Activated naive CD8-positive, alpha-beta T cell treated with anti-CD3 and anti-CD28 coated beads for 36 hours (primary cell): ENCODE measurements at places on chromosomes 2 and 18.
A peak's percentile ranks its signal among the peaks of the same experiment; 100 is the strongest.

GRCh38 chr2:48914477-48915089 is 159.1 kb upstream of the LHCGR start:
- no peak for DNase-seq

DNA sequence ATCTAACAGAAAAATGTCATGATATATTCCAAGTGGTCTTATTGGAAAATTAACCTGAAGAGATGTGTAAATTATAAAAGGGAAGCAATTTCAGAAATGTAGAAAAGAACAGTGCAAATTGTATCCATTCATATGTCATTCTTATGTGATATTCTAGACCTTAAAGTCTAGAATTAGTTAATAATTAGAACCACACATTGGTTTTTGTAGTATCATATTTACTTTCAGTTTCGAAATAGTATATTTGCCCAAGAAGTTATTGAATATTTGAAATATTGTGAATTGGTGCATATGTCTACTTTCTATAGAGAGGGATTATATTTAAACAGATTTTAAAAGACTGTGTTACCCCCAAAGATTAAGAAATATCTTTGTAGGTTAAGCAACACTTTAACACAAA is 1348.6 kb upstream of the ACVR2A start:
- no peak for DNase-seq

DNA sequence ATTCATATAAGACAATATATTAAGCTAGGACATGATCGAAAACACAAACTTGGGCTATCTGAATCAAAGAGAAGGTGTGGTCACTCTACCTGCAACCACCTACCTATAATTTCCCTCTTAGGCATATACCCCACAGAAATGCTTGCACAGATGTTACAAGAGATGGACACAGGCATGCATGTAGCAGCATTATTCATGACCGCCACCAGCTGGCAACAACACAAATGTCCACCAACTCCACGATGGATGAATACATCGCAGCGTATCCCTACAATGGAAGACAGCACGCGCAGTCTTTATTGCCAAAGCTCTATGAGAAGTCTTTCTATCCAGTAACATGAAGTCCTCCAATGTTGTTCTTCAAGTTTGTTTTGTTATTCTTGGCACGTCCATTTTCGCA is 90.8 kb downstream of the ARL4C start:
- no peak for DNase-seq

GRCh38 chr2:98775146-98775986 is 44.4 kb upstream of the MGAT4A start:
- no peak for DNase-seq

DNA sequence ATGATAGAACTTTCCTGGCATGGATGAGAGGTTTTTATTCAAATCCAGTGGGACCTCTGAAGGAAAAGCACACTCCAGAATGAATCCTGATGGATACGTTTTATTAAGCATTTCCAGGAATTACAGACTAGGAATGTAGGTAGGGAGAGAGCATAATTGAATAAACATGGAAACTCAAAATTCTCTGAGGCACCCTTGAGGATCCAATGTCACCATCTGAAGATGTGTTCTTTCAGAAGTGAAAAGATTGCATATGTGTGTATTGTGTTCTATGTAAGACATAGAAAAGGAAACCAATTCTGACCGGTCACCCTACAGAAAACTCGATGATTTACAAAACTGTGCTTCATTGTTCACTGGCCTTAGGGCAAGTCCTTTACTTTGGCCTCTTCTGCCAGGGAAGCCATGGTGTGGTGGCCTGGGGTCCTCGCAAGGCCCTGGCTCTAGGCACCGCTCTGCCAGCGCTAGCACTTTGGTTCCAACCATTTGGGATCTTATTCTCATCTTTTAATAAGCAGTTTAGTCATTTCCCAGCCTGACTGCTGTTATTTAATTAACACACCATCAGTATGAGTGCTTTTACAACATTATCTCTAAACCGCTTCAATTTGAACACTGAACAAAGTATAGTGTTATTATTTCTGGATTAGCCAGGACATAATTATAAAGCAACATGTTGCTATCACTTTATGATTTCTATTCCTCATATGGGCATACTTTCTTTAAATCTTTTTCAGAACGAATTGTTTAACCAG is 4.5 kb upstream of the GKN1 start:
- no peak for DNase-seq

DNA sequence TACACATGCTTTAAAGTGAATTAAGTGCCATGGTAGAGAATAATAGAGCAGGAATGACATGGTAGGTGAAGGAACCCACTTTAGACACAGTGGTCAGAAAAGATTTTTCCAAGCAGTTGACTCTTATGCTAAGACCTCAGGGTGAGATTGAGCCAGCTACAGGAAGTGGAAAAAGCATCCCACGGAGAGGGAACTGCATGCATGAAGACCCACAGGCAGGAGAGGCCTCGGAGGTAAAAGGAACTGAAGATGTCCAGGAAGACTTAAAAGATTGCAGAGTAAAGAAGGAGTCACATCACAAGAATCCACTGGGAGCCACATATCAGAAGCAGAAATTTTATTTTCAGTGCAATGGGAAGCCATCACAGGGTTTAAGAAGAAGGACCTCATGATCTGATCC is 499.2 kb upstream of the FAM98A start:
- no peak for DNase-seq

DNA sequence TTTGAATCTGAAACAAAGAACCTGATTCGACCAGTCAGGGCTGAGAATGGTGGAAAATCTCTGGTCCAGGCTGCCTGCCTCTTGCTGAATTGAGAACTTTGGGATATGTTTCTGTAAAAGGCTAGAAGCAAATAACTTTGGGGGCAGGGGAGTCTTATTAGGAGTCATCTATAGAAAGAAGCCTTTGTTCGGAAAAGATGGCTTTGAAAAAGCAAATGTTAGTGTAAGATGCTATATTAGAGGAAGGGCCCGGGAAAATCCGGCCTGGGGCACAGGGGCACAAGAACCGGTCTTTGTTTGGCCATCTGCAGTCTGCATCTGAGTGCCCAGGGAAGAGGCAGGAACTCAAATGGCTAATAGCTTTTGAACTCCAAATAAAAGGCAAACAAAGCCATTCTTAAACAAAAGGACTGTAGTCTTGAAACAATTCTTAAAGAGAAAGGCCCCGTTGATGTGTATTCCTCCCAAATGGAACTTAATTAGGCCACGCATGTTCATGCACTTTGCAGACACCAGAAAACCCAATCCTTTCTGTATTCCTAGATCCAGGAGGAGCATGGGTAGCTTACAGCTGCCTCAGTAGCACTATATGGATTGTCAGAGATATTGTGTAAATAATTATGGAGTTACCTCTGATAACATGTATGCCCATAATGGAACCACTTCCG is 180.0 kb upstream of the ARL4C start:
- no peak for DNase-seq

DNA sequence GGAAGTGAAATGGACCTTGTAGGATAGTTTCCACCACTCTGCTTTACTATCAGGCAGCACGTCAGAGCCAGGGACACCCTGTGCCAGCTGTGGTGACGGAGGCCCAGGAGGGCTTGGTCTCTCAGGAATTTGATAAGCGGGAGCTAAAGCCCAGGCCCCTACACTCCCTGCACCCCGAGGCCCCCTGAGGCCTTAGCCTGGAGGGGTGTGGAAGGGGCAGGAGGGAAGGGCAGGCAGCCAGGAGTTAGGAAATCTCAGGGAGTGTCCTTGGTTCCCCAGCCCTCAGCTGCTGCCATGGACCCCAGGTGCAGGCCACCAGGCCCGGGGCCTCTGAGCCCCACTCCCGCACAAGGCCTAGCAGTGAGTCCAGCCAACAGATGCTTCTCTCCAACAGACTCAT is 38.2 kb downstream of the PDIA6 start:
- DNase-seq = no peak

GRCh38 chr2:85133751-85134254 is 611 bp downstream of the TCF7L1 start:
- peak; percentile 21 for DNase-seq

DNA sequence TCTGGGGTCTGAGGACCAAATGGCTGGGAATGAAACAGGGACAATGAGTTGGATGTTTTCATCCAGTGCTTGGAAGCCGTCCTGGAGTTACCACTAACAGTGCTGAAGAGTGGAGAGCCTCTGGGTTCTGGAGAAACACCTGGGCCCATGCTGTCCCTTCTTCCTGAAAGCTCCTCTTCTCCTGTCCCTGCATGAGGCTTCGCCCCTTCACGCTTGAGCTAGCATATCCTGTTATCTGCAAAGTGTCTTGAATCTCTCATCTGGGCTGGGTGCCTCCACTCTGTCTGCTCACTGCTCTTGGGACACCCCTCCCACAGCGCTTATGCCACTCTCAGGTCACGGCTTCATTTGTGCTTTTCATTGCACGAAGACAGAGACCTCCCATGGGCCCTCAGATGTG is 154.5 kb downstream of the MYCN start:
- no peak for DNase-seq

- no peak for DNase-seq
These were observed 650 bp downstream of the ORMDL1 start for GRCh38 chr2:189783451-189783926.

GRCh38 chr2:64457524-64457923 is 3.6 kb downstream of the LGALSL start:
- DNase-seq = no peak

DNA sequence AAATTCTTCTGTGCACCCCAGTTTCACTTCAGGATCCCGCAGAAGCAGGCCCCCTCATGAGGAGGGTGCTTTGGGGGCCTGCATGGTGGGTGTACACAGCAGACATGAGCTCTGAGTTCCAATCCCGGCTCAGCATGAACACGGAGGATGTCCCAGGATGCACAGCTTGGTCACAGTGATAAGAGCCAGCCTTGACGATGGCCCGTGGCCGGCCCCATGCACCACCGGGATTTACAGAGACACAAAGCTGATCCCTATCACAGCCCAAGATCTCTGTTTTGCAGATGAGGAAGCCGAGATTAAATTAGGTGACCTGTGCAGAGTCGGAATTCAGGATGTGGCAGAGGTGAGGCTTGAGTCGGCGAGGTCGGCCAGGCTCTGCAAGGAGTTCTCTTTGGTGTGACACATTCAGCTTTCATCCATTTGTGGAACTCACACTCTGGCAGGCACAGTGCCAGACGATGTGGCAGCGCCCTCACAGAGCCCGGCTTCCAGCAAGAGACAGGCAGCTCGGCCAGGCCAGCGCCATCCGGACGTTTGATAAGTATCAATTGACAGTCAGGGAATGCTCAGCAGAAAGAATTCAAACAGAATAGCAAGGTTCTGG is 456.3 kb upstream of the MYT1L start:
- no peak for DNase-seq

- DNase-seq = no peak
These were observed 119.7 kb upstream of the CTNNA2 start for GRCh38 chr2:79393107-79393685.

- DNase-seq = no peak
These were observed 190.8 kb upstream of the SLC8A1 start for GRCh38 chr2:40642726-40643125.

- peak; percentile 38 for DNase-seq
These were observed 348.6 kb downstream of the DLGAP1 start for GRCh38 chr18:4106407-4107033.

GRCh38 chr18:74291472-74291770 is 342 bp downstream of the CYB5A start:
- peak; percentile 6 for DNase-seq

DNA sequence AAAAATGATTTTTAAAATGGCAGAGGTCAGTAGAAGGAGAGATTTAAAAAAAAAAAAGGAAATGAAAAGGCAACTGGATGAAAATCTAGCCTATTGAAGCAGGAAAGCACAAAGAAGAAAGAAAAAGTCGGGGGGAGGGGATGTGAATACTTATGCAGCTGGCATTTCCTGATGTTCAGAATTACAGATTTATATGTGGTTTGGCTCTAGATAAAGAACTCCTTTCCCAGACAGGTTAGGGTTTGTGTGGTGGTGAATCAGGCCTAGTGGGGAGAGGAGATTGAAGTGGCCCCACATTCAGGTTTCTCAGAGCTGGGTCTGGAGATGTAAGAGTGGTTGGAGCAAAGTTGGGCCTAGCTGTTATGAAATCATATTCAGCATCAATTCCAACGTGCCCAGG is 394.4 kb downstream of the FIGN start:
- no peak for DNase-seq

- DNase-seq = no peak
These were observed 36.7 kb downstream of the RALB start for GRCh38 chr2:120289221-120289906.

GRCh38 chr18:58235001-58235436 is 191.0 kb downstream of the NEDD4L start:
- DNase-seq = no peak

GRCh38 chr2:135942936-135943688 is 42.3 kb downstream of the DARS1 start:
- no peak for DNase-seq

GRCh38 chr2:111618226-111618977 is 265.6 kb downstream of the ANAPC1 start:
- no peak for DNase-seq

GRCh38 chr2:239729681-239730566 is 295.2 kb downstream of the NDUFA10 start:
- no peak for DNase-seq

- no peak for DNase-seq
These were observed 54.7 kb downstream of the CD28 start for GRCh38 chr2:203761121-203761520.

- DNase-seq = no peak
These were observed 182.2 kb downstream of the ZFP36L2 start for GRCh38 chr2:43044093-43044681.

DNA sequence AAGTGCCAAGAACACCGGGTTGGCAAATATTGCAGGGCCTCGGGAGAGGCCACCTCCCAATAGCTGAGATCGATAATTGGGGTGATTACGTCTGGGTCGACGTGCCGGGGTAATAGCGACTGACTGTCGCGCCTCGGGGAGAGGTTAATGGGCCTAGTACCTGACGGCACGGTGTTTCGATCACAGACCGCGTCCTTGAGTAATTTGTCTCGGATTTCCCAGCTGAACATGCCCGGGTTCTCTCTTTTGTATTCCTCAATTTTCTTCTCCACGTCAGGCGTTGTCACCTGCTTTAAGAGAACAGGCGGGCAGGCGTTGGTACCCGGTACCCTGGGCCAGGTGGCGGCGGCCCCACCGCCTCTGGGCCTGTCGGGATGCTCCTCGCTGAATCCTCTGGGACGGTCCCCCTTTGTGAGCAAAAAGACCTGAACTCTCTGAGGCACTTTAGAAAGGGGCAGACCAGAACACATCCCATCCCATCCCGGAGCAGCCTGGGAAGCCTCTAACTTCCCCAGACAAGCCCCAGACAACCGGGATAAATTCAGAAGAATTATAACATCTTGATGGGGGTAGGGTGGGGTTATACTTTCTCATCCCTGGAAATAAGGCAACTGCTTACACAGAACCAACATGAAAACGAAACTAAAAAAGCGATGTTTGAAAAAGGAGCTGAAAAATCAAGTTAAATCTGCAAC is 3.3 kb downstream of the PAX3 start:
- DNase-seq = no peak

DNA sequence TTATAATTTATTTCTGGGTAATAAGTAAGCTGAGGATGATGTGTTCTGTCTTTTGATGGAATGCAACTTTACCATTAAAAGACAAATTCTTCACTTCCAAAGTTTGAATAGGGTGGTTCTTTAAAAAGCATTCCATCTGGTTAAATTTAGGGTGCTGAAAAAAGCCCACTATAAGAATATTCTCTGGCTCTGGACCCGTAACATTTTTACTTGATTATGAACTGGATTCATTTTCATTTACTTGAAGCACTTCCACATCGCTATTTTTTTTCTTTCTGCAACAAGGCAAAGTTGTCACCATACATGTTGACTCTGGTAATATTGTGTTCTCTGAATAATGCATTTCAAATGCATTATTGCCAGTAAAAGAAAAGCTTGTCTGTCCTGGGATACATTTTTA is 344.6 kb downstream of the SATB2 start:
- DNase-seq = no peak

GRCh38 chr2:201644001-201644400 is 698 bp upstream of the TMEM237 start:
- DNase-seq = no peak
